ENCODE measurements at places on chromosomes 2 and 18.

- no peak for DNase-seq
Observed at GRCh38 chr2:227876300-227876801, 4.9 kb downstream of the DAW1 start.

DNA sequence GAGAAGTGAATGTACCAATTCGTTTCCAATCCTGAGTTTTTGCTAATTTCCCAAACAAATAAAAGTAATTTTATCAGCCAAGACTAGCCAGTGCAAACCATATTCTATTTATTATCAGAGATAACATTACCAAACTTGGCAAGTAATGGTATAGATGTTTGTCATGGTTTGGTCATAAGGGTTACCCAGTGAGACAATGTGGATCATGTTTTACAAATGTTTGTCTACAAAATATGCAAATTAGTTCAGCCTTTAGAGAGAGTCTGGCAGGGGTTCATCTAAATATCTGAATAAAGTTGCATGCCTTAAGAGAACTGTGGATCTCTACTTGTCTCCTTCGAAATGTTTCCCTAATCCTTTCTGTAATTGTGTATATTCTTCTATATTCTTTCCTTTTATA lies 152.2 kb downstream of the KCNH7 start:
- DNase-seq = no peak

GRCh38 chr18:21389903-21390302 lies 147.9 kb downstream of the GREB1L start:
- DNase-seq = no peak

DNA sequence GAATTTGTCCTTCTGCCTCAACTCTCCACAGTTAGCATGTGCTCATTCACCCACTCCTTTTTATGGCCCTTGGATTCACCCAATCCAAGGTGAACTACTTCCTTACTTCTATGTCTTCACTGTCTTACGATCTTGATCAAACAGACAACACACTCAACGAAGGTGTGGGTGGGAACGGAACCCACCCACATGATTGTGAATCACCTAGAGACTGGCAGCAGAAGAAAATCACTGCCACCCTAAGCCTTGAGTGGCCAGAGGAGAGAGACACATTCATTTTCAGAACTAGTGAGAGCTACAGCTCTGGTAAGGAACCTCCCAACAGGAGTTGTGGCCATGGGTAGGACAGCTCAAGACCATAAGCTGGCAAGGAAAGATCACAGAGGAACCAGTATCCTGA lies 194.3 kb downstream of the PLCL1 start:
- no peak for DNase-seq

- no peak for DNase-seq
Observed at GRCh38 chr2:187520121-187520624, 34.1 kb downstream of the TFPI start.

- no peak for DNase-seq
Observed at GRCh38 chr2:64794426-64794995, 140.8 kb upstream of the SERTAD2 start.

GRCh38 chr2:208549546-208550158 lies 143.1 kb downstream of the PTH2R start:
- no peak for DNase-seq

DNA sequence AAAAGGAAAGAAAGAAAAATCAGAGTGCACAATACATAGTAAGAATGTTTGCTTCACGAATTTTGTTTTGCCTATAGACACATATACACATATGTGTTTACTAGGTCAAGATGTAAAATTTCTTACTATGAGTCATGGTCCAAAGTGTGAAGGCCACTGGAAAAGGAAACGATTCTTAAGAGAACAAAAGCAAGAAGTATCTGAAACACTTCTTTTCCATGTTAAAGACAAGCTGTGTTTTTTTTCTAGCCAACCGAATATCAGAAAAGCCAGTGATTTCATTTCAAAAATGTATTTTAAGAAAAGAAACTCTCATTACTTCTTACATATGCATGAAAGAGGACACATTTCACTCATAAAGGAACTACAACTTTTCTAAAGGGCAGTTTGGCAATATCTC lies 24.9 kb downstream of the PECR start:
- no peak for DNase-seq

- no peak for DNase-seq
Observed at GRCh38 chr2:85911097-85911496, 22.3 kb upstream of the ST3GAL5 start.

DNA sequence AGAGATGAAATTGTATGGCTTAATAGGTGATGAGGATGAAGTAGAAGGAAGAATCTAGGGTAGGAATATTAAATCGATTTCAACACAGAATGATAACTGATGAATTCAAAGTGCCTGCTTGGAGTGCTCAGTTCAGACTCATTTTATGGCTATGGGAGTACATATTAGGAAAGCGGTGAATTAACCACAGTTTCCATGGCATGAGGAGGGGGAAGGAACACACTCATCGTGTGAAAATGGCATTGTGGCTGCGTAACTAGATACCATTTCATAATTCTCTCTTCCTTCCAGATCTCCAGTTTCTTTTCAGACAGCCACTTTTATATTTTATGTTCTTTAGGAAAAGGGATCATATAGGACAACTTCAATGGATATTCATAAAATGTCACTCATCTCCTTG lies 232.3 kb upstream of the KCNJ3 start:
- peak; percentile 50 for DNase-seq

DNA sequence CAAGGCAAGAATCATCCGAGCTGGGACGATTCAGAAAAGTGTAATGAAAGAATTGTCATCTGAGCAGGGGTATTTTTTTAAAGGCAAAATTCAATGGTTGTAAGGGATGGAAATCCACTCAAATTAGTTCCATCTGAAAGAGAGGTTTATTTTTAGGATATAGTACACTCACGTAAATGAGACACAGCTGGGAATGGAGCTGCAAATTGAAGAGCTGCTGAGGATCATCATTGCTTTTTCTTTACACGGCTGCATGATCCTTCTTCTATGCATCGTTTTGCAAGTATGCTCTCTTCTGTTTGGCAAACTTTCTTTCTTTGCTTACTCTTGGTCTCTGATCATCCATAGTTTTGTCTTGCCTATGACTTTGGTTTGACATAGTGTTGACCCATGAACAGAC lies 27.4 kb upstream of the CUL3 start:
- no peak for DNase-seq

GRCh38 chr2:127125821-127126220 lies 18.9 kb upstream of the BIN1 start:
- DNase-seq = no peak

GRCh38 chr18:32542221-32542798 lies 71.6 kb upstream of the GAREM1 start:
- DNase-seq = no peak

DNA sequence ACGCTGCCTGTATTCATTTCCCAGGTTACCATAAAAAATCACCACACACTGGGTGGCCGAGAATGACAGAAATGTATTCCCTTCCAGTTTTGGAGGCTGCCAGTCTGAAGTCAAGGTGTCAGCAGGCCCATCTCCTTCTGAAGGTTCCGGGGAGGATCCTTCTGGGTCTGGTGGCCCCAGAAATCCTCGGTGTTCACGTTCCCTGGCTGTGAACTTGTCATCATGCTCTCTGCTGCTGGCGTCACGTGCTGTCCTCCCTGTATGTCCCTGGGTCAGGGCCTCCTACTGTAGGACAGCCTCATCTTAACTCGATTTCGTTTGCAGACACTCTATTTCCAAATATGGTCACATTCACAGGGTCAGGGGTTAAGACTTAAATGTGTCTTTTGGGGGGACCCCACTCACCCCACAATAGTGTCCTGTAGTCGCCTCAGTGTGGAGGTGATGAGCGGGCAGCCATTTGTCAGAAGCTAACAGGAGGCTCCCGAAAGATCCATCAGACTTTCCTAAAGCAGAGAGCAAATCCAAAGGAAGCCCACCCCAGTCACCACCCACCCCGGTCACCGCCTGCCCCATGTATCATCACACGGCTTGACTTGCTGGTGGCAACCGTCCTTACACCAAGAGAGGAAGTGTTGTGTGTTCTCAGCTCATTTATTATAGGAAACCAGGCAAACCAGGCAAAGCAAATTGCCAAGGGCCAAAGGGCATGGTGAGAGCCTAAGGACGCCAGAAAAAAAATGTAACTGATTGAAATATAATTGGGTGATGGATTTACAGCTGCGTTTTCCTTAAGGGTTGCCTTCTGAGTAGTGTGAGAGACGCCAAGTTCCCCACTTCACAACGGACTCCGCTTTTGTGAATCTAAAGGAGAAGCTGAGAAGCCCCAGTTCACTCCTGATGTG lies 148.8 kb upstream of the ZNF236 start:
- no peak for DNase-seq
